Stimulated activated CD8-positive, alpha-beta memory T cell treated with anti-CD3 and anti-CD28 coated beads, Interleukin-7, amount 100 ng/mL, for 1 hour (primary cell): ENCODE measurements at places on chromosomes 11 and 22.

DNA sequence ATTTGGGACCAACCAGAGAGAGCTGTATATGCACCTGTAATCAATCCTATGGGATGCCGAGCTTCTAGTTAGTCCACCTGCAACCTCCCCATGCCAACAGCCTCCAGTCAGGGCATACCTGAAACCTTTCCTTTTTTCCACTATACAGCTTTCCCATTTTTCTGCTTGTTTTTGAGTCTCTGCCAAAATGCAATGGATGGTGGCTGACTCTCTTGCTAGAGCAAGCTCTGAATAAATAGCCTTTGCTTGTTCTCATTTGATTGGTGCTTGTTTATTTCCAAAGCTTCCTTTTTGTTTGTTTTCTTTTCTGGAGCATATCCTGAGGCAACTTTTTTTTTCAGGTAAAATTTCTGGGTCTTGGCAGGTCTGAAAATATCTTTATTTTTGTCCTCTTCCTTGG, 58.0 kb upstream of the PLET1 start:
- no peak for DNase-seq

- no peak for DNase-seq
Measured at GRCh38 chr22:44102856-44103255, 77.9 kb upstream of the PARVG start.

DNA sequence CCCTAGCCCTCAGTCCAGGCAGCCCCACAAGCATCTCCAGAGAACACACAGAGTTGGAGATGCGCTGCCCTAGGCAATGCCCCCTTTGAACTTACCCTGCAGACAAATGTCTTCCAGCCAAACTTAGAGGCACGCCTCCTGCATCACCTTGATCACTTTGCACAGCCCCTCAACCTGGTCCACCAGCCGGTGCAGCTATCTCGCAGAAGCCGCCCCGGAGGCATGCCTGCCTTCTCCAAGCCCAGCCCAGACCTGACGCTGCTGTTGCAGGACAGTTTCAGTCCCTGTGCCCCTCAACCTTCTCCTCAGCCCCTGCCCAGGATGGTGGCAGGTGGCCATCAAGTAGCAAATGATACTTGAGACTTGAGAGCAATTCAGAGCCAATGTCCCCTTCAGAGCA, 16.7 kb upstream of the POU2AF1 start:
- DNase-seq: no peak

- DNase-seq: no peak
Measured at GRCh38 chr22:39690881-39691605, 120.5 kb downstream of the CACNA1I start.

- DNase-seq: no peak
Measured at GRCh38 chr22:27879923-27880322, 39.1 kb downstream of the PITPNB start.

GRCh38 chr11:119734788-119735187, 5.8 kb upstream of the NECTIN1 start:
- DNase-seq: no peak

GRCh38 chr11:121931748-121932352, 184.2 kb downstream of the BLID start:
- DNase-seq: no peak

- no peak for DNase-seq
Measured at GRCh38 chr11:2671748-2672147, 28.0 kb downstream of the KCNQ1OT1 start.
